ENCODE measurements at places on chromosomes 3 and 15. TPM values are rescaled to one million over a fixed set of nuclear protein-coding genes. Genes with fewer than 3 reads are reported as not detected.

Gene AP4E1
- 16.4 TPM for total RNA-seq

Gene CLSTN2
- 0.86 TPM for total RNA-seq

Gene TBC1D2B
- total RNA-seq, result 8.2 TPM

Gene MELTF
- 1.8 TPM for total RNA-seq

Gene STAB1
- not detected for total RNA-seq

Gene SUCNR1
- total RNA-seq, result not detected

Gene NUSAP1
- total RNA-seq, result 204 TPM

Gene PRSS50
- not detected for total RNA-seq
